Stimulated activated CD4-positive, alpha-beta T cell treated with anti-CD3 and anti-CD28 coated beads, Interleukin-4, amount 100 ng/mL, for 24 hours (primary cell): ENCODE measurements at places on chromosomes 5 and 9.

GRCh38 chr5:37047947-37048346, 171.4 kb downstream of the NIPBL start:
- DNase-seq: no peak

DNA sequence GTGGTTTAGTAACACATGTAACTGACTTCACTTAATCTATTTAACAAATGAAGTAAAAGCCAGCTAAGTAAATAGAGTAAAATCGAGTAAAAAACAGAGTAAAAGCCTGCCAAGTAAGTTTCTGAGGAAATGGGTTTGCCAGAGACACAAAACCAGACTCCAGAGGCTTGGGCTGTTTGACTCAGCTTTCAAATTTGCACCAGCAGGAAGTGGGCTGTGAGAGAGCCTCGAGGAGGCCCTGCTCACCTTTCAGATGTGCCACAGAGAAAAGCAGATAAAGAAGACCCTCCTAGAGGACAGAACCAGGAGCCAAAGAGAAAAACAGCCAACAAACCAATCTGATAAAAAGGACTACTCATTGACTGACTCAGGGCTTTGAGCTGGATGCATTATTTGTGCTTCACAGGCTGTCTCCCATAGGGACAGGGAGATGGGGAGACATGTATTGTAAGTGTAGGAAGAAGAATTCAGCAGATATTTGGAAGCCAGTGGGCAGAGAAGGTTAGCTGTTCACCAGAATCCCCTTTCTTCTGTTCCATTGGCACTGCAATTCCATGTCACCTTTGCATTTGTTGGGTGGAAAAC, 14.4 kb upstream of the AMACR start:
- peak; percentile 36 for DNase-seq

GRCh38 chr5:95966005-95966404, 4.4 kb upstream of the ELL2 start:
- DNase-seq: no peak

- DNase-seq: no peak
These were observed 89.6 kb downstream of the SFXN1 start for GRCh38 chr5:175567954-175568353.

DNA sequence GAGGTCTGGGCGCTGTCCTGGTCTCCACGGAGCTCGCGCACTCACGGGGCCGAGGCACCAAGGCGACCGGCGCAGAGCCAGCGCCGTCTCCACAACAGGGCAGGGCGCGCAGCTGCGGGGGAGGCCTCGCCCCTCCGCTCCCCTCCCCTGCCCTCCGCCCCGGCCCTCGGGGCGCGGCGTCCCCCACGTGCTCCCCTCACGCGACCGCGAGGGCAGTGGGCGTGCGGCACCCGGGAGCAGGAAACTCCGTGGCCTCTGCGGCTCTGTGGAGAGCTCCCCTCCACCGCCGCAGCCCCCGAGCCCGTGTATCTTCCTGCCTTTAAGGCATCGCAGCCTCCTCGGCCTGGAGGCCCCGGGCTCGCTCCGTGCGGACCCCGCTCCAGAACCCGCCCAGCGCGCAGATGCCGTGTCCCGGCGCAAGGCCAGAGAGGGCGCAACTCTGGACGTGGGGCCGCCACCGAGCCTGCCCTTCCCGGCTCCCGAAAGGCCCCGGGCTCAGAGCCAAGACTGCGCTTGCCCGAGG, 708 bp upstream of the TUBB4B start:
- peak; percentile 67 for DNase-seq

- no peak for DNase-seq
These were observed 218.7 kb upstream of the S1PR3 start for GRCh38 chr9:88772575-88772974.

DNA sequence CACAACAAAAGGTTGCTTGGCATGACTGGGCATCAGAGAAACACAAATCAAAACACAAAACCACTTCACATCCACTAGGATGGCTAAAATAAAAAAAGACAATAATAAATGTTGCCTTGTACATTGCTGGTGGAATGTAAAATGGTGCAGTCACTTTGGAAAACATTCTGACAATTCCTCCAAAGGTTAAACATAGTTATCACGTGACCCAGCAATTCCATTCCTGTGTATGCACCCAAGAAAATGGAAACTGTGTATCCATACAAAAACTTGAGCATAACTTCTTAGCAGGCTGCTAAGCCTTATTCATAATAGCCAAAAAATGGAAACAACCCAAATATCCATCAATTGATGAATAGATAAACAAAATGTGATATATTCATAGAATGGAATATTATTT, 10.2 kb upstream of the SLC46A2 start:
- no peak for DNase-seq
